ENCODE measurements at places on chromosomes 16 and 17.

- DNase-seq = no peak
- no peaks in the 10 kb centered on the region for H3K4me1 ChIP-seq
- no peaks in the 10 kb centered on the region for H3K27me3 ChIP-seq
- no peaks in the 10 kb centered on the region for H3K36me3 ChIP-seq
- H3K4me3 ChIP-seq = no peak overlapping the region
Observed at GRCh38 chr16:13056607-13057006, 155.2 kb downstream of the SHISA9 start.

DNA sequence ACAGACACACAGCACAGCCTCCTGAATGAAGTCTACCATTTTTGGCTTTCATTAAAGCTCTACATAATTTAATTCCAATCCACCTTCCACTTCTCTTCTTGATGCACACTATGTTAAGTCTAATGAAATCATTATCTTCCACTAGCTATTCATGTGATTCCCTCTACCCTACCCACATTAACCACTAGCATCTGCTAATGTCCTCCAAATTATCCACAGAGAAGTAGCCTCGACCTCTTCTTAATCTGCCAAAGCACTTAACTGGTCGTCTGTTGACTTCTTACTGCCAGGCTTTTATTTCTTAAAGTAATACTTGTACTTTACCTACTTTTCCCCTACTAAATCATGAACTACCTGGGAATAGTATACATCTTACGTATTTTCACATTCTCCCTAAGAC, 91.8 kb downstream of the NCOR1 start:
- H3K27me3 ChIP-seq = no peaks in the 10 kb centered on the region
- H3K4me3 ChIP-seq = no peak overlapping the region
- no peaks in the 10 kb centered on the region for H3K4me1 ChIP-seq
- no peak overlapping the region for H3K27ac ChIP-seq

GRCh38 chr17:37117373-37118142, 168.8 kb downstream of the AATF start:
- H3K4me3 ChIP-seq = no peak overlapping the region
- H3K27ac ChIP-seq = no peak overlapping the region
- no peaks in the 10 kb centered on the region for H3K4me1 ChIP-seq
- H3K36me3 ChIP-seq = peaks cover 14% of the 10 kb centered on the region

- H3K36me3 ChIP-seq = peaks cover 7% of the 10 kb centered on the region
- no peak overlapping the region for H3K4me3 ChIP-seq
- DNase-seq = no peak
- H3K4me1 ChIP-seq = peaks cover 32% of the 10 kb centered on the region
Observed at GRCh38 chr16:23907903-23908302, 72.1 kb downstream of the PRKCB start.

GRCh38 chr17:77772461-77772897, 186.0 kb upstream of the TNRC6C start:
- DNase-seq = peak; percentile 75

GRCh38 chr17:67689534-67690177, 28.1 kb upstream of the NOL11 start:
- peaks cover 21% of the 10 kb centered on the region for H3K36me3 ChIP-seq
- H3K27ac ChIP-seq = no peak overlapping the region
- H3K27me3 ChIP-seq = no peaks in the 10 kb centered on the region
- peak; percentile 62 for DNase-seq

DNA sequence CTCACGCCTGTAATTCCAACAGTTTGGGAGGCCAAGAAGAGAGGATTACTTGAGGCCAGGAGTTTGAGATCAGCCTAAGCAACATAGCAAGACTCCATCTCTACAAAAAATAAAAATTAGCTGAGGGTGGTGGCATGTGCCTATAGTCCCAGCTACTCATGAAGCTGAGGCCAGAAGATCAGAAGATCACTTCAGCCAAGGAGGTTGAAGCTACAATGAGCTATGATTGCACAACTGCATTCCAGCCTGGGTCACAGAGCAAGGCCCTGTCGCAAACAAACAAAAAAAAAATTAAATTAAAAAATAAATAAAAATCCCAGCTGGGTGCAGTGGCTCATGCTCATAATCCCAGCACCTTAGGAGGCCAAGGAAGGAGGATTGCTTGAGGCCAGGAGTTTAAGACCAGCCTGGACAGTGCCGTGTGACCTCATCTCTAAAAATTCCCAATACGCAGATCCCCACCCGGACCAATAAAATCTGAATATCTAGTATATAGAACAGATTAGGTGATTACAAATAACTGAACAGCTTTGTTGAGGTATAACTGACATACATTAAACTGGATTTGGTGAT, 18.2 kb upstream of the ATF7IP2 start:
- H3K4me1 ChIP-seq = peaks cover 6% of the 10 kb centered on the region
- H3K4me3 ChIP-seq = no peak overlapping the region
- no peak overlapping the region for H3K27ac ChIP-seq
- peaks cover 3% of the 10 kb centered on the region for H3K36me3 ChIP-seq
- DNase-seq = no peak

DNA sequence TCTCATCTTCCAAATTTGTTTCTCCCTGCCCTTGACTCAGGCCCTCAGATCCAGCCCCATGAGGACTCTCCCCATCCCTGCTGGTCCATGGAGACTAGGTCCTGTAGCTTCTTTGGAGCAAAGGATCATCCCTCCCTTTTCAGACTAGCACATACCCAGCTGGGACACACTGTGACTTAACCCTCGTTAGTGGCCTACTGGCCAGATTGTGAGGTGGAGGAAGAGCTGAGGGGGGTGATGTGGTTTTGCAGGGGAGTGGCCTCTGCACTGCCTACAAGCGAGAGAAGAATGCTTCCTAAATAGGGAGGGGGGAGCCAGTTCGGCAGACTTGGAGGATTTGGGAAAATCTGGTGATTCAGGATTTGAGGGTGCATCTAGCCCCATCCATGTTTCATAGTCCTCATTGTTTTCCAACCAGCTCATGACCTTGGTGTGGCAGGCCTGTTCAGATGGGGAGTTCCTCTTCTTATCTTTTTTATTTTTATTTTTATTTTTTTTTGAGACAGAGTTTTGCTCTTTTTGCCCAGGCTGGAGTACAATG, 47.8 kb upstream of the SLC47A1 start:
- H3K4me1 ChIP-seq = no peaks in the 10 kb centered on the region
- H3K4me3 ChIP-seq = no peak overlapping the region
- H3K36me3 ChIP-seq = no peaks in the 10 kb centered on the region
- peaks cover 24% of the 10 kb centered on the region for H3K27me3 ChIP-seq

All from activated naive CD4-positive, alpha-beta T cell treated with anti-CD3 and anti-CD28 coated beads, Interleukin-2, amount 10 ng/mL, durations not matched to agents 7 days and 5 days (primary cell).